ENCODE measurements at places on chromosomes 13 and 19. TPM values are rescaled to one million over a fixed set of nuclear protein-coding genes. Genes with fewer than 3 reads are reported as not detected.

SIX5 gene
- total RNA-seq, result 11.2 TPM

ZNF837 gene
- not detected for total RNA-seq

SHANK1 gene
- total RNA-seq, result not detected

CEACAM7 gene
- total RNA-seq, result not detected

NLRP5 gene
- not detected for total RNA-seq

GNA15 gene
- total RNA-seq, result 1.2 TPM

PNMA8B gene
- 0.07 TPM for total RNA-seq

GTPBP3 gene
- total RNA-seq, result 11.7 TPM

GRIN2D gene
- total RNA-seq, result 0.07 TPM

SMG9 gene
- total RNA-seq, result 4.5 TPM

PKN1 gene
- 130 TPM for total RNA-seq

PSG3 gene
- not detected for total RNA-seq

MRPL57 gene
- 49.8 TPM for total RNA-seq

RNF225 gene
- total RNA-seq, result not detected

FLT1 gene
- 29.0 TPM for total RNA-seq

CRTC1 gene
- total RNA-seq, result 4.3 TPM

U2AF1L4 gene
- 19.6 TPM for total RNA-seq

KLK13 gene
- not detected for total RNA-seq

ACER1 gene
- total RNA-seq, result not detected

IGFL1 gene
- not detected for total RNA-seq

KIR2DL4 gene
- not detected for total RNA-seq

SPRED3 gene
- 0.05 TPM for total RNA-seq

ZNF429 gene
- 7.4 TPM for total RNA-seq

NANOS3 gene
- total RNA-seq, result not detected

POU4F1 gene
- not detected for total RNA-seq

TEX29 gene
- 1.1 TPM for total RNA-seq

ZNF285 gene
- total RNA-seq, result 0.71 TPM
